Liver (tissue), 10 donors: ENCODE measurements at places on chromosomes 13 and 19. TPM values are rescaled to one million over a fixed set of nuclear protein-coding genes. Genes with fewer than 3 reads are reported as not detected.

Gene TMEM145
- polyA plus RNA-seq, result not detected

Gene ANGPTL8
- 101 TPM for polyA plus RNA-seq

Gene DNAAF3
- polyA plus RNA-seq, result 0.18 TPM

Gene FSD1
- 0.19 TPM for polyA plus RNA-seq

Gene PRR20A
- polyA plus RNA-seq, result not detected

Gene TLE6
- polyA plus RNA-seq, result 0.78 TPM

Gene LIM2
- polyA plus RNA-seq, result not detected

GRCh38 chr19:16315825-16316505 lies 8.7 kb upstream of the KLF2 start:
- DNase-seq, result no peak

GRCh38 chr19:51755571-51755970 lies 3.9 kb upstream of the FPR1 start:
- no peak for DNase-seq

- DNase-seq, result peak; percentile 58
These were observed 1.3 kb downstream of the SIRT6 start for GRCh38 chr19:4181053-4181508.

- DNase-seq, result no peak
These were observed 79.8 kb upstream of the FLT1 start for GRCh38 chr13:28574617-28575142.

DNA sequence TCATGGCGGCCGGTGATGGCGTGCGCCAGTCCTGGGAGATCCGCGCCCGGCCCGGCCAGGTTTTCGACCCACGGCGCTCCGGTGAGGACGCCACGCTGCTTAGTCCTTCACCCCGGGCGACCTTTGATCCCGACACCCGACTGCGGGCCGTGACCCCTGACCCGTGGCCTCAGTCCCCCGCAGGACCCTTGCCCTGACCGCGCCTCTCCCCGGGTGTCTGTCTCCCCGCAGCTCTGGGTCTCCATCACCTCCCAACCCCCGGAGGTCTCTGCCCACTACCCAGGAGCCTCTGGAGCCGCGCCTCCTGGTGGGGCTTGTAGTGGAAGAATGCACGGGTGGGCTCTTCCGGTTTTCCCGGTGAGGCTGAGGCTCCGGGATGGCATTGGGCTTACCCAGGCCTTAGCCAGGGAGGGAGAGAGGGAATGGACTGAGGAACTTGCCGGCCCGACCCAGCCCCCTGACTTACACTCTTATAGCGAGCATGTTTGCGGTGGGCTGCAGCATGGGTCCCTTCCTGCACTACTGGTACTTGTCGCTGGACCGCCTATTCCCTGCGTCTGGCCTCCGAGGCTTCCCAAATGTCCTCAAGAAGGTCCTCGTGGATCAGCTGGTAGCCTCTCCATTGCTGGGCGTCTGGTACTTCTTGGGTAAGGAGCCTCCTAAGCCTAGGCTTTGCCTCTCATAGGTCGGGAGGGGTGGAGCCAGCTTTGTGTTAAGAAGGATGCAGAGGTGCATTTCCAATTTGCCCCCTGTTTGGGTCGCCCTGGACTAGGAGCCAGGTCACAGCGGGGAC lies 566 bp downstream of the MPV17L2 start:
- no peak for DNase-seq

- DNase-seq, result no peak
These were observed 1534.7 kb downstream of the OLFM4 start for GRCh38 chr13:54563286-54563685.

DNA sequence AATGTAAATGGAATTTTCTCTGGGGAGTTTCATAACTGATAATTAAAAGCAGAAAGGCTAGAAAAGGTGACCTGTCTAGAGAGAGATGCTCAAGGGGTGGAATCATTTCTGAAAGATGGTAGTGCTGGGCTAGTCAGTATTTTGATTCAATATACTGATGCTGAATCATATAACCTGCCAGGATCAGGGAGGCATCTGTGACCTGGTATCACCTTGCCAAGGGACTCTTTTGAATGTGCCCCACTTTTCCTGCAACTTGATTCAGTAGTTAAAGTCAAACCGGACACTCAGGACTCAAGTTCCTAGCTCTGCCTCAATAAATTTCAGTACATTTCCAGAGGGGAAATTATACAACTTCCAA lies 15.8 kb downstream of the LCP1 start:
- DNase-seq, result no peak
